Activated CD4-positive, alpha-beta T cell treated with anti-CD3 and anti-CD28 coated beads, Interleukin-2, amount 50 U/mL, for 1 hour (primary cell): ENCODE measurements at places on chromosomes 1 and 21.
A peak's percentile ranks its signal among the peaks of the same experiment; 100 is the strongest.

- DNase-seq: peak; percentile 2
These were observed 7.0 kb downstream of the CDKN2C start for GRCh38 chr1:50976890-50977574.

- no peak for DNase-seq
These were observed 151.0 kb downstream of the FMN2 start for GRCh38 chr1:240242601-240243144.

DNA sequence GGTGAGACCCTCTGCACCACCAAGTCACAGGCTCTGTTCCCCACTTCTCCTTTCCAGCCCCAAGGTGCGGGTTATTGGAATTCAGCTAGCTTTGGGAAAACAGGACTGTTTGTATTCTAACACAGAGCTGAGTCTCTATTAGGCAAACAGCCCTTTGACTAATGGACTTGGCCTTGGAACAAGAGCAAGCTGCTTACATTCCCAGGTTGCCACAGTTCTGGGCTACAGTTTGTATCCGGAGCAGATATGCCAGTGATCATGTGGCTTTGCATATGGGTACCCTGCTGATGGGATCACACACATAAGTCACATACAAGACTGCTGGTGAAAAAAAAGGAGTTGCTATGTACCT lies 110.5 kb upstream of the COA6 start:
- DNase-seq: no peak

DNA sequence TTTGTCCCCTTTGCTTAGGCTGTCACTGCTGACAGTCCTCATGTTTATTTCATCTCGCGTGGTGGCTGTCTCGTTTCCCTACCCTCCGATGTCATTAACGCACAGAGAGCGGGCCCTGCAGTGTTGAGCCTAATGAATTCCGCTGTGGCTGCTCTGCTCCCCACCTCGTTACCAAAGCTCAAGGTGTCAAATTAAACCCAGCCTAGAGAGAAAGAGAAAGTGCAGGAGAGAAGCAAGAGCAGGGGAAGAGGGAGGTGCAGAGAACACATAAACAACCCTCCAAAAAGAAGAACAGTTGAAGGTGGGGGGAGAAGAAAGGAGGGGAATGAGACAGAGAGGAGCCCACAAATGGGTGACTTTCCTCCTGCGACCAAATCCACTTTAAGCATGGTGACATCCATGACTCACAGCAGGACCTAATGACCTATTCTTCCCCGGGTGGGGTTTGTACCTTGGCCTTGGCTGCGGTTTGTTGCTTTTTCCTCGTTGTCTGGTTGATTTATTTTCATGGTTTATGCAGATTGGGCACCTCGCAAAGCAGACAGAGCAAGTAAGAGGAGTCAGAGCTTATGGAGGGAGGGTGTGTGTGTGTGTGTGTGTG lies 92.5 kb downstream of the PBX1 start:
- no peak for DNase-seq

DNA sequence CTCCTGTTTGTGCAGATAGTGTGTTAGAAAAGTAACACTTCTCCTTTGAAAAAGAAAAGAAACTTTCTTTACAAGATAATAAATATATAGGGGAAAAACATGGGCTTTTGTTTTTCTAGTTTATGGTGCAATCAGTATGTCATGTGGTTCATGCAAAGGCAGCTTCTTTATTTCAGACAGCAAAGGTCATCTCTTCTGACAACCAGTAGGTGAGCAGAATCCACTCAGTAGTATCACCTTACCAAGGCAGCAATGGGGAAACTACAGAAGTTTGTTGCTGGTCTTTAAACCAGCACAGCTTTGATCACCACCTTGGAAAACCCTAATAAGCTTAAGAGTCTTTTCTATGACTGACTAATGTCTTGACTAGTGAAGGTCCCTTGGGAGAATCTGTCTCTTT lies 13.0 kb upstream of the SAMSN1 start:
- DNase-seq: no peak

DNA sequence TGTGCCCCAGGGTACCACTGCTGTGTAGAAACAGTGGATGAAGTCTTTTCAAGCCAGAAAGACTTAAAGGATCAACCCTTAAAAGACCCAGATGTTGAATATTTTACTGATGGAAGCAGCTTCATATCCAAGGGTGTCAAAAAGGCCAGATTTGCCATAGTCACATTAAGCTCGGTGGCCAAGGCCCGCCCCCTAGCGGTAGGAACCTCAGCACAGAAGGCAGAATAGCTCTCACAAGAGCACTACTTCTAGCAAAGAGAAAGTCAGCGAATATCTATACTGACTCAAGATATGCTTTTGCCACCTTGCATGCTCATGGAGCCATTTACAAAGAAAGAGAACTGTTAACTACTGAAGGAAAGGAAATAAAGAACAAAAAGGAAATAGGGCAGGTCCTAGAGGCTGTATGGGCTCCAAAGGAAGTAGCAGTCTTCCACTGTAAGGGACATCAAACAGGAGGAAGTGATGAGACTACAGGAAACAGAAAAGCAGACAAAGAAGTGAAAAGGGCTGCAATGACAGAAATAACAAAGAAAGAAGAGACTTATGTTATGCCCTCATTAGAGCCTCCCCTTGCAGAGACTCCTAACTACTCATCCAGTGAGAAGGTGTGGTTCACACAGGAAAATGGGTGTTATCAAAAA lies 90.5 kb downstream of the LIPI start:
- no peak for DNase-seq

- no peak for DNase-seq
These were observed 3.4 kb downstream of the IGSF21 start for GRCh38 chr1:18110968-18111367.

DNA sequence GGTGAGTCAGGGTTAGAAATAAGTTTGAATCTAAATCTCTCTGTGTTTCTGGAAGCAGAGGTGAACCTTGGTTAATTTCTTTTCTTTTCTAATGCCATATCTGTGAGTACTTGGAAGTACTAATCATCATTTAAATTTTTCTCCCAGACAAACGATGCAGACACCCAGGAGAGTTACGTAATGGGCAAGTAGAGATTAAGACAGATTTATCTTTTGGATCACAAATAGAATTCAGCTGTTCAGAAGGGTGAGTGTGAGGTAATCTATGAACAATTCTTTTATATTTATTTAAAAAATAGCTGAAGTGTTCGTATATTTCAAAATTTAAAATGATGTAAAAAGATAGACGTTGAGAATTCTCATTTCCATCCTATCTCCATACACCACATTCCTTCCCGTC lies 11.2 kb downstream of the C4BPA start:
- DNase-seq: no peak

DNA sequence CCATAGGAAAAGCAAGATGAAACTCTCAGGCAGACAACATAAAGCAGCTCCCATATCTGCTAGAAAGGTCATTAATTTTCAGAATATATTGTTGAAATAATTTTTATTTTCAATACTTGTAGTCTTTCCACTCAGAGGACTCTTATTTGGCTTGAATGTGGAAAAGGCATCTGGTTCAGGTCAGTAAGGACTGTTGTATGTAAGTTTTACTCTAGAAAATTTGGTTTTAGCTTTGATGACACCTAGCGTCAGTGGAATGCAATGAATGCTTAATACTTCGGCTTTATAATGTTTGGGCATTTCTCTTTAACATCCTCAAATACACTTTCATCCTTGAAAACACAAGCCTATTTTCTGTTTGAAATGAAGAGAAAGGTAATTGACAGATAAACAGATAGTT lies 63.3 kb downstream of the LRRC40 start:
- no peak for DNase-seq

DNA sequence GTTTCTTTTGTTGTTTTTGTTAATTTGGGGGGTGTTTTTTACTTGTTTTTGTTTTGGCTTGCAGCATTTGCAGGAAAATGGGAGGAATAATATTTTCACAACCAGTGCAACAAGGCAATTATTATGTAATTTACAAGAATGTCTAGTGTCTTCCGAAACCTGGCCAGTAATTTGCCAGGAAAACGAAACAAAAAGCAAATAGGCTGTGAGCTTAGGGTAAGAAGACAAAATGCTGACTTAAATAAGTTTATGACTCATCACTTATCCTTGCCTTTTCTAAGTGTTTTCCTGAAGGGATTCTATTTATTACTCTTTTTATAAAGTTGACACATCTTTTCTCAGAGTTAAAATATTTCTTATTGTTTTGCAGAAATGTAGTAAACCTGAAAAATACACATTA lies 49.8 kb downstream of the KCNT2 start:
- DNase-seq: no peak

GRCh38 chr1:49060766-49061165 lies 284.1 kb upstream of the BEND5 start:
- DNase-seq: no peak

GRCh38 chr1:1889847-1890505 lies 911 bp downstream of the GNB1 start:
- peak; percentile 28 for DNase-seq

- DNase-seq: no peak
These were observed 16.7 kb downstream of the RGS4 start for GRCh38 chr1:163085904-163086268.

- no peak for DNase-seq
These were observed 95.6 kb upstream of the GPR52 start for GRCh38 chr1:174352117-174352516.

- DNase-seq: no peak
These were observed 55.3 kb downstream of the GIPC2 start for GRCh38 chr1:78101051-78101450.

- DNase-seq: no peak
These were observed 43.2 kb downstream of the GDAP2 start for GRCh38 chr1:117886101-117886795.

- DNase-seq: no peak
These were observed 4.3 kb downstream of the NTMT2 start for GRCh38 chr1:170150016-170150415.

DNA sequence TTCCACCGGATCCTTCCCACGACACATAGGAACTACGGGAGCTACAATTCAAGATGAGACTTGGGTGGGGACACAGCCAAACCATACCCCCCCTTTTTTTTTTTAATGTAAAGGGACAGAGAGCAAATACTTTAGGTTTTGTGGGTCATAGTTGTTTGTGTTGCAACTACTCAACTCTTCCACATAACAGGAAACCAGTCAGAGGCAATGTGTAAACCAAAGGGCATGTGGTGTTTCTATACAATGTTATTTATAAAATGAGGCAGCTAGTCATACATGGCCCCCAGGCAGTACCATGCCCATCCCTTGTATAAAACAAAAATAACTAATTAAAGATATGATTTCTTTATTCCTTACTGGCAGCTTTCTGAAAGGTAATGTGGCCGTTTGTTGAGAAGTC lies 845.4 kb upstream of the ADAMTS5 start:
- DNase-seq: no peak

GRCh38 chr21:43602266-43603232 lies 56.7 kb downstream of the HSF2BP start:
- no peak for DNase-seq

DNA sequence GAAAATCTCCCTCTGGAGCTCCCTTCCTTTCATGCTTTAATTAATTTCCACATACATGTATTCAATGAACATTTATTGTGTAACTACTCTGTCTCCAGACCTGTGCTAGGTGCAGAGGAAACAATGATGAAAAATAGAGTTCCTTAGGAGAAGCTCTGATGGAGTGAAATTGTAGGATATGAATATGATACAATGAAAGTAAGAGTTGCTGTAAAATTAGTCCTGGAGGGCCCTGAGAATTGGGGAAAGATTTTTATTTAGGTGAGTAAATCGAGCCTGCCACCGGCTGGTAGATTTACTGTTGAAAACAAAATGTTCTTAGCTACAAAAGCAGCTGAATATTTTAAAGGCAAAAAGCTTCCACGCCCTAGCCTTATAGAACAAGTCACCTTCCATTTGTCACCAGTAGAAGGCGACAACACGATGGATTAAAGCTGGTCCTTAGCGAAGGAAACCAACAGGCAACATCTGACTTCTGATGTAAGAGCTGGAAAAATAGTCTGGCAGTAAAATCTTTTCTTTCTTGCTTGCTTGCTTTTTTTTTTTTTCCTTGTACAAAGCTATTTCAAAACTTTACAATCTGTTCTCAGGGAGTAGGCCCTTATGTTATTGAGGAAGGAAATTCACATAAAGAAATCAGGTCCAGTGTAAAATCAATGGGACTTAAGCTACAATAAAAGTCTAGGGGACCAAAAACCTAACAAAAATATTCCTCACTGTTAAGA lies 82.0 kb upstream of the ROR1 start:
- DNase-seq: no peak

DNA sequence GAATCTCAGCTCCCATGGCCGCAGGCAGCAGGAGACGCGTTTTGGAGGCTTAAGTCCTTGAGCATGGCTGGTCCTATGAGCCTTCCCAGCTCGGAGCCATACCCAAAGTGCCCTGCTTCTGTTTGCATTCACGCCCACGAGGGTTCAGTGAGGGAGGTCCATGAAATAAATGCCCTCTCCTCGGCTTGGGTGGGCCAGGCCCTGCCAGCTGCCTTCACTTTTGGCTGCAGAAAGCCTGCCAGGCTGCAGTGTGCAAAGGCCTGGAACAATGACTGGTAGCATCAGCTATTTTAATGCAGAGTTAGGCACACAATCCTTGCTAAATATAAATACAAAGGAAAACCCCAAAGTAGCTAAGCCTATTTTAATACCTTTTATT lies 49.4 kb downstream of the H3-3A start:
- no peak for DNase-seq
